Metanephros (tissue), 2 donors: ENCODE measurements at places on chromosomes 3 and 15. TPM values are rescaled to one million over a fixed set of nuclear protein-coding genes. Genes with fewer than 3 reads are reported as not detected.

The RTP3 gene
- not detected for total RNA-seq

The PLA2G4E gene
- total RNA-seq, result 0.29 TPM

The HEG1 gene
- total RNA-seq, result 49.2 TPM

The ECE2 gene
- total RNA-seq, result not detected

The C2CD4A gene
- 0.35 TPM for total RNA-seq

The C3orf22 gene
- 0.12 TPM for total RNA-seq

The BNC1 gene
- 0.12 TPM for total RNA-seq

The IGSF11 gene
- total RNA-seq, result 4.8 TPM

The DBR1 gene
- total RNA-seq, result 18.3 TPM

The QTRT2 gene
- 29.0 TPM for total RNA-seq

The C3orf62 gene
- 5.2 TPM for total RNA-seq

The NCEH1 gene
- 4.8 TPM for total RNA-seq

The TRA2B gene
- 205 TPM for total RNA-seq

The ZBTB38 gene
- total RNA-seq, result 78.5 TPM

The ST3GAL6 gene
- total RNA-seq, result 38.2 TPM

The QARS1 gene
- 465 TPM for total RNA-seq

The B3GNT5 gene
- total RNA-seq, result 12.5 TPM

The SPTBN5 gene
- total RNA-seq, result 1.4 TPM

The CCNL1 gene
- 280 TPM for total RNA-seq

The SHISA5 gene
- total RNA-seq, result 67.4 TPM

The KIF15 gene
- 6.4 TPM for total RNA-seq

The SPTSSB gene
- total RNA-seq, result 7.4 TPM

The CPNE4 gene
- 0.53 TPM for total RNA-seq

The THSD4 gene
- total RNA-seq, result 65.6 TPM

The PRR20G gene
- not detected for total RNA-seq

The GNAT1 gene
- not detected for total RNA-seq

The CAMKV gene
- total RNA-seq, result 0.18 TPM

The AP3B2 gene
- 2.1 TPM for total RNA-seq

The LARP6 gene
- total RNA-seq, result 7.1 TPM

The GP9 gene
- total RNA-seq, result 3.8 TPM

The SCAANT1 gene
- not detected for total RNA-seq

The RETNLB gene
- not detected for total RNA-seq

The MAP6D1 gene
- 4.0 TPM for total RNA-seq

The KCNMB3 gene
- total RNA-seq, result 3.0 TPM

The EHHADH gene
- total RNA-seq, result 14.3 TPM

The SEC62 gene
- total RNA-seq, result 56.0 TPM

The SEMA4B gene
- 66.7 TPM for total RNA-seq

The CD86 gene
- total RNA-seq, result 5.2 TPM
